Gastrocnemius medialis (tissue), 4 donors: ENCODE measurements at places on chromosomes 2 and 18. TPM values are rescaled to one million over a fixed set of nuclear protein-coding genes. Genes with fewer than 3 reads are reported as not detected.

The RPIA gene
- 3.3 TPM for total RNA-seq

DNA sequence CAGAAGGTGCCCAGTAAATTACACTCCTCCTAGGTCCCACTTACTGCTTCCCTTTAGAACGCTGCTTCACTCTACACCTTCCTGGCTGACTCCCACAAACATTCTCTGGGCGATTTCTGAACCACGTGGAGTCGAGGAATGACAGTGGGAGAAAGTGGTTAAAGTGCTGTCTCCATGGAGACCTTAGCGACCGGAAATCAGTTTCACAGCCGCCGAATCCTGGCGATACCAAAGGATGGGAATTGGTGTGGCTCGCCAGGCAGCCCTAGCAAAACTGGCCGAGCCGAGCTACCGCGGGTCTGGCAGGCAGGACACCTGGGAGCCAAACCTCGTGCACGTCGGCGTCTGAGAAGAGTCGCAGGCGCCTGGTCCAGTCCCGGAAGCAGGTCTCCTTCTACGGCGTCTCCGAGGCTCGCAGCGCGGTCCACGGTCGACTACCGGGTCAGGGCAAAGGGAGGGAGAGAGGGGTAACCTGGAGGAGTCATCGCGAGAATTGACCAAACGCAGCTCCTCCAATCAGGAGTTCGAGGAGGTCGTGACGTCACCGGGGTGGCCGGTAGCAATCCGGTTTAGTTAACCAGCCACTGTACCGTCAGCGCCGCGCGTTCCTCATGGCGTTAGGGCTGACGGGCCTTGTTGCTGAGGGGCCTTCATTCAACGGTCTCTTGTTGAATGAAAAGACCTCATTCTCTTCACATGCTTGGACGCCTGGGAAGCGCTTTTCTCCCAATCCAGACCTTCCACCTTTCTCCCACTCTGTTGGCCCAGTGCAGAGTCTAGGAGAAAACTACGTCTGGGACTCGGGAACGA lies at the start of gene THADA:
Gene THADA (minus strand): TSS at position 436 of the 810 bp plus-strand sequence. CDS start 3,646 bp downstream, outside the sequence.
- no peaks in the 10 kb centered on the region for H3K36me3 ChIP-seq
- no peaks in the 10 kb centered on the region for H3K27me3 ChIP-seq
- H3K27ac ChIP-seq, result peak within 1 kb of the TSS; percentile 91
- peak; percentile 99 for DNase-seq
- peaks cover 13% of the 10 kb centered on the region for H3K4me1 ChIP-seq
- peak within 1 kb of the TSS; percentile 86 for H3K4me3 ChIP-seq

DNA sequence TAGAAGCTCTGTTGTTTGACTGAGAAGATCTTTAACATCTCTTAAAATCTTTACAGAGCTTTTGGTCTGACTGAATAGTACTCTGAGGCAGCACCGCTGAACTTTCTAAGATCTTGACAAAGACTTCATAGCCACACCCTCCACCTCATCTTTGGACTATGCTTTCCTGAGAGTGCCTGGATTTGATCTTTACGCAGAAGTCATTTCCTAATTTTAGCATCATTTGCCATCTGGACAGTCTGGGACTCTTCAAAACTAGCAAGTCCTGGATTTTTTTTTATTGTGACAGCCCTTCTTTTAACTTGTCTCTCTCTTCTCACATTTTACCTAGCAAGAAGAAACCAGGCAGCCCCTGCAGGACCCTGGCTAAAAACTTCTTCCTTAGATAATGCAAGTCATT lies 188.8 kb downstream of the CTIF start:
- H3K27me3 ChIP-seq, result no peaks in the 10 kb centered on the region
- no peaks in the 10 kb centered on the region for H3K36me3 ChIP-seq
- no peak overlapping the region for H3K4me3 ChIP-seq
- peaks cover 9% of the 10 kb centered on the region for H3K4me1 ChIP-seq

- no peaks in the 10 kb centered on the region for H3K4me1 ChIP-seq
- H3K4me3 ChIP-seq, result no peak overlapping the region
- H3K27me3 ChIP-seq, result no peaks in the 10 kb centered on the region
- DNase-seq, result no peak
- H3K27ac ChIP-seq, result no peak overlapping the region
Measured at GRCh38 chr2:60796573-60797509, 40.8 kb downstream of the PAPOLG start.

The MC2R gene
- total RNA-seq, result not detected

DNA sequence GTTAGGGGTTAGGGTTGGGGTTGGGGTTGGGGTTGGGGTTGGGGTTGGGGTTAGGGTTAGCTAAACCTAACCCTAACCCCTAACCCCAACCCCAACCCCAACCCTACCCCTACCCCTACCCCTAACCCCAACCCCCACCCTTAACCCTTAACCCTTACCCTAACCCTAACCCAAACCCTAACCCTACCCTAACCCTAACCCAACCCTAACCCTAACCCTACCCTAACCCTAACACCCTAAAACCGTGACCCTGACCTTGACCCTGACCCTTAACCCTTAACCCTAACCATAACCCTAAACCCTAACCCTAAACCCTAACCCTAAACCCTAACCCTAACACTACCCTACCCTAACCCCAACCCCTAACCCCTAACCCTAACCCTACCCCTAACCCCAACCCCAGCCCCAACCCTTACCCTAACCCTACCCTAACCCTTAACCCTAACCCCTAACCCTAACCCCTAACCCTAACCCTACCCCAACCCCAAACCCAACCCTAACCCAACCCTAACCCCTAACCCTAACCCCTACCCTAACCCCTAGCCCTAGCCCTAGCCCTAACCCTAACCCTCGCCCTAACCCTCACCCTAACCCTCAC lies 24.1 kb upstream of the RABL2A start:
- peak overlapping the region; percentile 95 for H3K27ac ChIP-seq
- H3K4me1 ChIP-seq, result no peaks in the 10 kb centered on the region
- no peaks in the 10 kb centered on the region for H3K36me3 ChIP-seq
- no peak for DNase-seq

The SPOPL gene
- 17.7 TPM for total RNA-seq

DNA sequence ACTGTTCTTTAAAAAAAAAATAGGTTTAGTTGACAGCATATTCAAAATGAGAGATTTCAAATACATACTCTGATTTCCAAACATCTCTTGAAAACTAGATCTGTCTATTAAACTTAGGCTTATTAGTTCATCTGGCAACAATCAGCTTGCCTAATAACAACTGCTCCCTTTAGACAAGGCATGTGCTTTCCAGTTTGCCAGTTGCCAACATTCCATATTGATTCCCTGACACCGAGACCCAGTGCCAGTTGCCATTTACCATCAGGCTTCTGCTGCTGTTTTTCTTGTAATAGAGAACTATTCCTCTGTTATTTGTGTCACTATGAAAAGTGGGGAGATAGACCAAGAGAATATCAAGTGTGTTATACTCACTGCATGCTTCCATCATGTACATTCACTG lies 256.0 kb downstream of the C1D start:
- H3K27ac ChIP-seq, result no peak overlapping the region
- DNase-seq, result no peak
- no peaks in the 10 kb centered on the region for H3K4me1 ChIP-seq
- no peaks in the 10 kb centered on the region for H3K36me3 ChIP-seq

The NEU4 gene
- total RNA-seq, result 30.2 TPM

- no peaks in the 10 kb centered on the region for H3K36me3 ChIP-seq
- no peak overlapping the region for H3K27ac ChIP-seq
- H3K4me3 ChIP-seq, result no peak overlapping the region
- no peaks in the 10 kb centered on the region for H3K27me3 ChIP-seq
- H3K4me1 ChIP-seq, result peaks cover 18% of the 10 kb centered on the region
- no peak for DNase-seq
Measured at GRCh38 chr2:235025800-235026536, 74.2 kb downstream of the SH3BP4 start.

- DNase-seq, result no peak
- H3K4me1 ChIP-seq, result no peaks in the 10 kb centered on the region
- no peak overlapping the region for H3K4me3 ChIP-seq
Measured at GRCh38 chr2:18998491-18998890, 359.9 kb downstream of the OSR1 start.

DNA sequence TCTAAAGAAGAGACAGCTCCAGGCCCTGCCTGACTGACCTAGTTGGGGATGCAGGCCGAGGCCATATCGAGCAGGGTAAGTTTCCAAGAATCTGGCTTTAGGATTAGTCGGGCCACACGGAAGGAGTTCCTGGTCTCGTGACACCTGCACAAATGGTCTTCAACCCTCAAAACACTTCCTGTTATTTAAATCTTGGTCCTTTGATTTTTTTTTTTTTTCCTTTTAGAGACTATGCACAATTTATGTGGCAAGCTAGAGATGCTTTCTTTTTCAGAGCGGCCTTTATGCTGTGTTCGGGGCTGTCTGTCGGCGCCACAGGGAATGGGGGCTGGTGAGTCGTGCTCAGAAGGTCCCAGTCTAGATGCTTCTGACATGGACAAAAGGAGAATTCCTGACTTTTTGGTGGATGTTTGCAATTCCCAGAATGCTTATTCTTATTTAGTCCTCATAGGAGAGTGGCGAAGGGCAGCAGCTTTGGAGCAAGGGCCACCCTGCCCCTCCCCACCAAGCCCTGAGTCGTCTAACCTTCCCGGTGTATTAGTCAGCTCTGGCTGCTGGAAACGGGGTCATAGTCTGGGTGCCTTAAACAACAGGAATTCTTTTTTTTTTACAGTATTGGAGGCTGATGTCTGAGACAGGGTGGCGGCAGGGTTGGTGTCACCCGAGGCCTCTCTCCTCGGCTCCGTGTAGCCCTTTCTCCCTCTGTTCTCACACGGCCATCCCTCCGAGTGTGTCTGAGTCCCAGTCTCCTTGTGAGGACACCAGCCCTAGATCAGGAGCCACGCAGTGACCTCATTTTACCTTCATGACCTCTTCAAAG lies 27.4 kb downstream of the HPCAL1 start:
- H3K27ac ChIP-seq, result peak overlapping the region; percentile 65
- H3K4me3 ChIP-seq, result peak overlapping the region; percentile 26
- no peak for DNase-seq
- no peaks in the 10 kb centered on the region for H3K27me3 ChIP-seq

- no peaks in the 10 kb centered on the region for H3K36me3 ChIP-seq
- no peak for DNase-seq
- H3K27me3 ChIP-seq, result no peaks in the 10 kb centered on the region
Measured at GRCh38 chr18:36636237-36636817, 192.5 kb downstream of the TPGS2 start.

The EPC2 gene
- 13.1 TPM for total RNA-seq

The TFCP2L1 gene
- 2.2 TPM for total RNA-seq

The OTX1 gene
- total RNA-seq, result not detected

The NOL4 gene
- not detected for total RNA-seq

The OSBPL6 gene
- 11.6 TPM for total RNA-seq

GRCh38 chr2:235705296-235705695 lies 211.5 kb downstream of the AGAP1 start:
- H3K36me3 ChIP-seq, result no peaks in the 10 kb centered on the region
- peaks cover 9% of the 10 kb centered on the region for H3K4me1 ChIP-seq
- H3K4me3 ChIP-seq, result no peak overlapping the region
- no peak overlapping the region for H3K27ac ChIP-seq
- no peak for DNase-seq
- no peaks in the 10 kb centered on the region for H3K27me3 ChIP-seq
